Iris pigment epithelial cell (primary cell): ENCODE measurements at places on chromosomes 6 and 20.

GRCh38 chr6:9225441-9225871 lies 790.1 kb upstream of the SLC35B3 start:
- peak; percentile 39 for DNase-seq

GRCh38 chr20:428658-429200 lies 20.6 kb downstream of the RBCK1 start:
- DNase-seq, result no peak

- DNase-seq, result no peak
Measured at GRCh38 chr6:142409794-142410193, 108.0 kb downstream of the ADGRG6 start.

DNA sequence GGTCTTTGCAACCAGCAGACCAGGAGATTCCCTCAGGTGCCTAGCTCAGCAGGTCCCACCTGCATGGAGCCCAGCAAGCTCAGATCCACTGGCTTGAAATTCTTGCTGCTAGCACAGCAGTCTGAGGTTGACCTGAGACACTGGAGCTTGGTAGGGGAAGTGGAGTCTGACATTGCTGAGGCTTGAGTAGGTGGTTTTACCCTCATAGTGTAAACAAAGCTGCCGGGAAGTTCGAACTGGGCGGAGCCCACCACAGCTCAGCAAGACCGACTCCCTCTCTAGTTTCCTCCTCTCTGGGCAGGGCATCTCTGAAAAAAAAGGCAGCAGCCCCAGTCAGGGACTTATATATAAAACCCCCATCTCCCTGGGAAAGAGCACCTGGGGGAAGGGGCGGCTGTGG lies 34.3 kb downstream of the PRSS35 start:
- DNase-seq, result peak; percentile 41

DNA sequence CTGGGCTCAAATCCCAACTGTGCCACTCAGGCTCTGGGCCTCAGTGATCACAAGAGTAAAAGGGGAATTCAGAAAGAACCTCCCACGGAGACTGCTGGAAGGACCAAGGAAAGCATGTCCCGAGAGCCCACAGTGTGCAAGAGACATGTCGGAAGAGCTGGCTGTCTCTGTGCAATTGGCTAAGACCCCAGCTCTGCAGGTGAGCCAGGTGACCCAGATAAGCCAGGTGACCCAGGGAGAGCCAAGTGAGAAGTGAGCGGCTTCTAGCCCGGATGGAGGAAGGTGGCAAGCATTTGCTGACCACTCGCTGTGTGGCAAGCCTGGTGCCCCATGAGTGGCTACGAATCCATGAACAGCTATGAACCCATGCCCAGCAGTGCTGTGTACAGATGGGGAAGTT lies 59.1 kb downstream of the RIPOR3 start:
- no peak for DNase-seq

- DNase-seq, result no peak
Measured at GRCh38 chr6:109050012-109050411, 44.6 kb downstream of the SESN1 start.

DNA sequence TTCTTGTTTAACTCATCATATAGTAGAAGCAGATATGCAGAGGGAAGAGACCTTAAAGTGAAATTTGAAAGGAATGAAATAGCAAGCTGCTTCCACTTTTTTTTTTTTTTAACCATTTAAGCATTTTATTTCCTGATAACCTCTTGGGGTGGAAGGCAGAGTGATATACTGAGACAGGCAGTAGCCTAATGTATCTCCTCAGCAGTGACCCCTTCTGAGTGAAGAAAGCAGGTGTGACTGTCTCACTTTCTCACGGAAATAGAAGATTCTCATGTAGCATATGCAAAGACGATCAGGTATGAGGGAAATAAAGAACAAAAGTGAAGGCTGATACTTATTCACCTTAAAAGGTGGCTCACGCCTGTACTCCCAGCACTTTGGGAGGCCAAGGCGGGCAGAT lies 187.1 kb upstream of the STXBP5 start:
- no peak for DNase-seq

GRCh38 chr6:44190715-44191114 lies 26.0 kb upstream of the MYMX start:
- no peak for DNase-seq

DNA sequence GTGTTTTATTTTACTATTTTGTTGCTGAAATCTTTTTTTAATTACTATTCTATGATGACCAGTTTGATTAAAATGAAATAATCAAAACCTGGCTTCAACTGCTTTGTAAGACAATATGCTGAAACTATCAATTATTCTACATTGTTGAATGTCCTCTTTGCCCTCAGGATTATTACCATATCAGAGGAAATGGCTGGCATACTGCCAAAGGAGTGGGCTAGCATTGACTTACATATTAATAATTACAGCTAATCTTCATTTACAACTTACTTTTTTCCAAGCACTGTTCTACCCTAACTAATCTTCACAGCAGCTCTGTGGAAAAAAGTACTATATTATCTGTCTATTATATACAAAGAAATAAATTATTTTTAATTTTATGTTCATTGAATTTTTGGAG lies 560.5 kb downstream of the BCKDHB start:
- no peak for DNase-seq

- no peak for DNase-seq
Measured at GRCh38 chr6:75049308-75049707, 156.5 kb downstream of the COL12A1 start.

DNA sequence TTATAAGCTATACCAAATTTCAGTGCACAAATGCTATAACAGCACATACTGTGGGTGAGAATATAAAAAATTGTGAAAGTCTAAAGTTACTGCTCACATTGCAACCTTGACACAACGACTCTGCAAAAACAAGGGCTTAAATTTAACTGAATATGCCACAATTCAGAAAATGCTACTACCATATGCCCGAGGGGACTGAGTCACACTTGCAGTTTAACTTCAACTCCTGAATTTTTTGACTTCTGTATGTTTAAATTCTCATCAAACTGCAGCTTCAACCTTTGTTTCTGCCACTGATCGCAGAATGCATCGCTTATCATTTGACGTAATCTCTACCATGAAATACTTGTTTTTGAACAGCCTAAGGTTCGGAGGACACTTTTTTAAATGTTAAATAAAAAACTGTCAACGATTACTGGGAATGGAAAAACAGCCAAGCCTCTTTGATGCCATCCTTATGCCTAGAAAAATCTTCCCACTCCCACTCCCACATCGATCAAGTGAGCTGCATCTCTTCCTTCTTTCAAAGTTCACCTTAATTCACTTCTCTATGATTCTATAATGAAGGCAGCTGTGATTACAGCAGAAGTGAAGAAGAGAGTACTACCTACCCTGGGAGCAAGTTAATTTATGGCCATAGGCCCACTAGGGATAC lies 136.5 kb downstream of the ATXN1 start:
- DNase-seq, result no peak

- no peak for DNase-seq
Measured at GRCh38 chr6:35804996-35805736, at the start of gene LHFPL5. LHFPL5 (plus strand) TSS chr6:35805352; CDS start chr6:35805671, 319 bp downstream.
